ENCODE measurements at places on chromosomes 16 and 17.

GRCh38 chr17:10116267-10116666 is 82.1 kb downstream of the GAS7 start:
- no peak for DNase-seq

DNA sequence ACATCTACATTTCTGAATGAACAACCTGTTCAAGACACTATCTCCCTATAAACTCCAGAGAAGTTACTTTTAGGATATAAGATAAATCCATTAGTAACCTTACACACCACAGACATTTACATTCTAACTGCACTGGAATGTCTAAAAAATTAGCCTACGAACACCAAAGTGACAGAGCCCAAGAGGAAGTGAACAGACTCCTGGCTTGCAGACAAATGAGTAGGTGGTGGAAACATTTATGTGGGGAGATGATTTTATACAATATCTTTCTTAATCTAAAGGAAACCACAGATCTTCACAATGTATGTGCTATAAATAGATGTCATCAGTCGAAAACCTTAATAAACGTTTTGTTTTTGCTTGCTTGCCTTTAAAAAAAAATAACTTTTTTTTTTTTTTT is 18.8 kb downstream of the ZNF652 start:
- DNase-seq: no peak

GRCh38 chr17:44879376-44879775 is 19.9 kb downstream of the EFTUD2 start:
- DNase-seq: no peak

GRCh38 chr17:44776628-44777393 is 18.0 kb downstream of the ADAM11 start:
- no peak for DNase-seq

GRCh38 chr16:12214509-12214908 is 238.0 kb downstream of the SNX29 start:
- DNase-seq: no peak

GRCh38 chr17:78613416-78613815 is 36.2 kb upstream of the DNAH17 start:
- DNase-seq: no peak

DNA sequence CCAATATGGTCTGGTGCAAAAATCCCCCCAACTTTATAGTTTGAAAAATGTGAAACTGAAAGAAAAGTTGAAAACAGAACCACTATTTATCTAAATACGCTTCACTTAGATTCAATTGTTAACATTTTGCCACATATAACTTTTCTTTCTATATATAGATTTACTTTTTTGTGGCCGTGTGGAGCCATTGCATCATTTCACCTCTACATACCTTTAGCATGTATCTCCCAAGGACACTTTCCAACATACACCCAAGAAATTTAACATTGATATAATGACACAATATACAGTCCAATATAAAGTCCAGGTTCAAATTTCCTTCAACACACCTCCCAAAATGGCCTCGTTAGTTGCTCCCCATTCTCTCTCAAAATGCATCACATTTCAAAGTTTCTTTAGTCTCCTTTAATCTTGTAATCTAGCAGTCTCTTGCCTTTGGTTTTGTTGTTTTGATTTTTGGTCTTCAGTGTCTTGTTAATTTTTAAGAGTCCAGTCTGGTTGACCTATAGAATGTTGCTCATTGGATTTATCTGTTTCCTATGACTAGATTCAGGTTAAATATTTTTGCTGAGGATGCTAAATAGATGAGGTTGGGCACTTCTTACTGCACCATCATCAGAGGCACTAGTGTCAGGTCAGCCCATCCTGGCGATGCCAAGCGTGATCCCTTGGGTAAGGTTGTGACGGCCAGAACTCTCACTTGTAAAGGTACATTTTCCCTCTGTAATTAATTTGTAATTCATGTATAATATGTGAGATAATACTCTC is 64.3 kb upstream of the BCAR1 start:
- no peak for DNase-seq

DNA sequence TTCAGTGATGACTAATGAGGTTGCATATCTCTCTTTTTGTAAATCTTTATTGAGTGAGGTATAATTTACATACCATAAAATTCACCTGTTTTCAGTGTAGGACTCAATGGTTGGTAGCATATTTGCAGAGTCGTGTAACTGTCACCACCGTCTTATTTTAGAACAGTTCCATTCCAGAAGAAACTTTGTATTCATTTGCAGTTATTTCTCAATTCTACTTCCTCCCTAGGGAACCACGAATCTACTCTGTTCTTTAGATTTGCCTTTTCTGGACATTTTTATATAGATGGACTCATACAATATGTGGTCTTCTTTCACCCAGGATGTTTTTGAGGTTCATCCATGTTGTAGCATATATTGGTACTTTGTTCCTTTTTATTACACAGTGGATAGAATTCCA is 3.7 kb downstream of the FTO start:
- no peak for DNase-seq

DNA sequence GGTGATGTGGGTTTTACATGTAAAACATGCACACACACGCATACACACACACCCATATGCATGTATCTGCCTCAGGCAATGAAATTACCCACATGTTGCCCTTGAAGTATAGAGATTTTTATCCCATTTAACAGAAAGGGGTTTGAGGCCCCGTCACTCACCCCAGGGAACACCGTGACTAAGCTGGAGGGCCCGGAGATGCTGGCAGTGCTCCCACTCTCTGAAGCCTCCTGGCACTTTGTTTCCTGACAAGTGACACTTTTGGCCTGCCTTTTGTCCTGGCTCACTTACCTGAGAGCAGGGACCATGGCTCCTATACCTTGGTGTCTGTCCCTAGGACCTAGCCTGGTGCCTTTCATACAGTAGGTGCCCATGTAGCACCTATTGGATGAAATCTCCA is 50.0 kb upstream of the TNRC6C start:
- no peak for DNase-seq

GRCh38 chr17:2996810-2997670 is 66.4 kb downstream of the OR1D5 start:
- DNase-seq: no peak

DNA sequence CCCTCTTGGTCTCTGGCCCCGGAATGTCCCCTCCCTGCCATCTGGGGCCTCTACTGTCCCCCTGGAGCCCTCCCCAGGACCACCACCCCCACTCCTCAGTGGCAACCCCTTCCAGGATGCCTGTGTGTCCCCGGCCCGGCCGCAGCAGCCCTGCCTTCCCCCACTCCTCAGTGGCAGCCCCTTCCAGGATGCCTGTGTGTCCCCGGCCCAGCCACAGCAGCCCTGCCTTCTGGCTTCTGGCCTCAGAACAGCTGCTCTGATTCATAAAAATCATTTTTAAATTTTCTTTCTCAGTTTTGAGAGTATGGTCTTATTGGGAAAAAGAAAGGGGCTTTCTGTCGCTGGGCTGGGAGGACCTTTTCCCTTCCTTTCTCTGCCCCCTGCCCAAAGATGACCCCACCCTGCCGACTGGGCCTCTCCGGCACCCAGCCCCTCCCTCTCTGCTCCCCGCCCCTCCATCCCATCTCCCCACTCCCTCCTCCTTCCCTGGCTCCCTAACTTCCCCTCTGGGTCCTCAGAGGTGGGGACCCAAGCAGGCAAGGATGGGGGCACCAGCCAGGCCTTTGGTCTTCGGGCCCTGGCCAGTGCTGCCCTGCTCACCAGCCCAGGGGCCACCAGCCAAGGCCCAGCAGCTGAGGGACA is 40.5 kb downstream of the BAHCC1 start:
- no peak for DNase-seq

DNA sequence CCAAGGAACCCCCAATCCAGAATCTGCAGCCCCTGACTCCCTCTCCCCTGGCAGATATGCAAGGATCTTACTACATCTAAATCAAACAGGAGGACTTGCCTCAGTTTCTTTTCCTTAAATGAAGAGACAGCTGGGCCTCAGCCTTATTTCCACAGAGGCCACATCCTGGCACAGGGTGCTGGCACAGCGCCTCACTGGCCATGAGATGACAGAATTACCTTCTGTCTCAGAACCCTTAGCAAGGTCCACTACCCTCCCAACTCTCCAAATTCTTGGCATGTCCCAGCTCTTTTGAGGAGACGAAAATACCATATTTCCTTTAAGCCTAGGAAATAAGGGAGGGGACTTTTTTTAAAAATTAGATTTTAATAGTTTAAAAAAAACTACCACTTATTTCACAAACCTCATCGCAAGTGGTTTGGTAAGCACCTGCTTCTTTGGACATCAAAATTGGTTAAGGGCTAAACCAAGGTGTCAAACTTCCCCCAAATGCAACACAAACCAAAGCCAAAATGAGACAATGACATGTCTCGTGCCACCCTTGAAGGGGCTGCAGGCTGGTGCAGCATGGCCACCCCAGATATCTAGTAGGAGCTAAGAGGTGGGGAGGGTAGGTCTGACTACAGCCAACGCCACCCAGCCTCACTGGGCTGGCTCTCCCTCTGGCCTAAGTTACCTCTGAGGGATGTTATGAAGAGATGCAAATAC is 25.3 kb downstream of the FAM117A start:
- no peak for DNase-seq

GRCh38 chr17:72397223-72397667 is 276.4 kb downstream of the SOX9 start:
- no peak for DNase-seq

DNA sequence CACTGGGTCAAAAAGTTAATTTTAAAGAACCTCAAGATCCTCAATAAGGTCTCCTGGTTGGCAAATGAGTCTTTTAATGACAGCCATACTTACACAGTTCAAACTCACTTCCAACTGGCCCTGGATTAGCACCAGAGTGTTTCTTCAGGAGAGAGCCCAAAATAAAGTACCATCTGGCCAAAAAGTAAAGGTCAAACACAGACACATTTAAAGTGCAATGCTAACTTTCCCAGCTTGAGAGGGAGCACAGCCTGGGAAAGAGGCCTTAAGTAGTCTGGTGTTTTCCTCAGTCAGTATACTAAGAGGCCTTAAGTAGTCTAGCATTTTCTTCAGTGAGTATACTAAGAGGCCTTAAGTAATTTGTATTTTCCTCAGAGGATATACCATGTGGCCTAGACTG is 46.6 kb upstream of the ERN1 start:
- no peak for DNase-seq

DNA sequence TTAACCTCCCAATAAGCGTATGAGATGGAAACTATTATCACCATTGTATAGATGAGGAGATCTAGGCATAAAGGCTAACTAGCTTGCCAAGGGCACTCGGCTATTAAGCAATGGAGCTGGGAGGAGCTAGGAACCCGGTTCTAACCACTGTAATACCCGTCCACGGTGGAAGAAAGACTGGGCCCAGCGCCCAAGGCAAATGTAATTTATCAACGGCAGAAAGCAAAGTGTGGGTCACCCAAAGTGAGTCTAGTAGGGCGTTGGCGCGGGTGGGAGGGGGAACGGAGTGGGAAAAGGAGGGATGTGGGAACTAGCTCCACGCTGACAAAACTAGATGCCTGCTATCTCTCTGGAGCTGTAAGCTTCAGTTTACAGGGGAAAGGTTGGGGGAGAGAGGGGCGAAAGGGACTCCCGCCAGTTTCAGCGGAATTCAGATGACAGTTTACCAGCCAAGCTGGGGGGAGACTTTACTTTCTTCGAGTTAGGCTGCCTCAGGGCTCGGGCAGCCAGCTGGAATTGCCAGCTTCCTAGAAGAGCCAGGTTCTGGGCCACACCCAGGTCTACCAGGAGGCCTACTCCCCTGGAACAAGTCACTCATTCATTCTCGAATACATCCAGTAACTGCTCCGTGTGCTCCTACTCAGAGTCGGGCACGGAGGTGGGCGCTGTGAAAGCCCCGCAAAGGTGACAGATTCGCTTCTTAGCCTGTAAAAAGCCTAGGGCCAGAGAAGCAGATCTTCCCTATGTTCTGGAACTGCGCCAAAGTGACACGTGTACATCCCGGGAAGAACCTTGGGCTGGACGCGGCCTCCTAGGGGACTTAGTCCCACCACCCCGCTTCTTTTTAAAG is 837 bp downstream of the LRRC59 start:
- DNase-seq: no peak

DNA sequence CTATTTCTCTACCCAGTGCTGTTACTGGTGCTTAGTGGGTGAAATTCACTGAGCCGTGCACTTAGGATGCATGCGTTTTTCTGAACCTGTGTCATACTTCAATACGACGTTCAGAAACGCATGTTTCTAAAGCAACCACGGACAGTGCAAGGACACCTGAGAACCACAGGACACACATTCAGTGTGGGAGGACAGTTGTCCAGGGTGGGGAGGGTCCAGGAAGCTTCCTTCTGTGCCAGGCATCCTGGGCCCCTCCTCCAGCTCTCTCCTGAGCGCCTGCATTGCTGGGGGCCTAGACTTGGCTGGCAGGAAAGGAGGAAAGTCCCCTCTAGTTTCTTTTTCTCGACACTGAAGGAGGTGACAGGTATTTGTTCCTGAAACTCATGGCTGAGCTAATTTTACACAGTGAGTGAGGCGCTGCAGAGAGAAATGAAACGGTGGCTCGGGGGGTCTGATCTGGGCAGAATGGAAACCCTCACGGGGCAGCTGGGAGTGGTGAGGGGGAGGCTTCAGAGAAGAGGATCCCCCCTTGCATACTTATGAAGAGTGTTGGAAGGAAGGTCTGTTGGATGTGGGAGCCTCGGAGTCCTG is 89.9 kb downstream of the IRF8 start:
- DNase-seq: no peak

GRCh38 chr17:77894126-77894956 is 64.2 kb upstream of the TNRC6C start:
- no peak for DNase-seq

DNA sequence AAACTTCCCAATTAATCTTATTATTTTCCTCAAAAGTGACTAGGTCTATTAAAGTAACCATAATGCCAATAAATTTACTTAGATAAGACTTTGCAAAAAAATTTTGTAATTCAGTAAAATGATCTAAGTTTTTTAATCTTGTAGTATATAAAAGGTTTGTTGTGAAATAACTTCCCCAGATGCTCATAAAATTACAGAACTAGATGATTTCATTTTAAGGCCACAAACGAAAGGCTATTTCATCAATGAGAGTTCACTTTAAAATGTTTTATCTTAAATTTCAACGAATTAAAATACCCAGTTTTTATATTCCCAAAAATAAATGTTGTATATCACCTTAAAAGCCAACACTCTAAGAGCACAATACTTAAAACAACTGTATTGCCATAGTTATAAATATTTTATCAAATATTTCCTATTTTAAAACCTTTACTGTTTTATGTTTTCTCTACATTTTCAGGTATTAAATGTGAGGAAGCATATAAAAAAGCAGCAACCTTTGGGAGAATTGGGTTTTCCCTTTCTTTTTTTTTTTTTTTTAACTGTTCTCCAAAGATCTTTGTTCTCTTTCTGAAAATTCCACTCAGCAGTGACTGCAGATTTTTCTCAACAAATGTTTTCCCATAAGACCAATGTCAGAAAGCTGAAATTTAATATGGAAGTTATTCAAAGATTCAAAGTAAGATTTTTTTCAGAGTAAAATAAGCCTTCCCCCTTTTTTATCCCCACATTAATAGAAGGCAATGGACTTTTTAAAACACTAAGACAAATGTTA is 169.9 kb downstream of the CYB561 start:
- no peak for DNase-seq

DNA sequence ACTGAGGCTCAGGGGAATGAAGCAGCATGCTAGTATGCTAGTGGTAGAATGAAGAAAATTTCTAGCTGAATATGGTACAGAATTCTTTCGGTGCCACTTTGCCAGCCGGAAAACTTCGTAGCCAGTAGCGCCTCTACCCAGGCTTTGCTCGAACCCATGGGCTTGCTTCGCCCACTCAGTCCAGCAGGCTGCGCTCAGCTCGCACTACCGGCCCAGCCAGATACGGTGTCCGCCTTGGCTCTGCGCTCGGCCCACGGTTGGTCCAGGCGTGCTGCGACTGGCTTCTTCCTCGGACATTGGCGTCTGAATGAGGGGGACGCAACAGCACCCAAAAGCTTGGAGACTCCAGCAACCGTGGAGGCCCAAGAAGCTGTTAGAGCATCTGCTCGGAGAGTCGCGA is 372.5 kb upstream of the CDH8 start:
- no peak for DNase-seq

Measured in stimulated activated CD8-positive, alpha-beta memory T cell treated with anti-CD3 and anti-CD28 coated beads, Interleukin-2, amount 100 ng/mL, for 48 hours (primary cell).